ENCODE measurements at places on chromosomes 16 and 17.

GRCh38 chr17:62100055-62100454 lies 35.0 kb upstream of the MED13 start:
- no peak for DNase-seq

- peak; percentile 91 for DNase-seq
Measured at GRCh38 chr17:81702934-81703746, at the start of gene MRPL12. Gene MRPL12, plus strand, starts transcription at chr17:81703367. Its CDS starts 135 bp downstream, at chr17:81703502.

GRCh38 chr16:70675851-70676513 lies 9.9 kb downstream of the MTSS2 start:
- DNase-seq = no peak

DNA sequence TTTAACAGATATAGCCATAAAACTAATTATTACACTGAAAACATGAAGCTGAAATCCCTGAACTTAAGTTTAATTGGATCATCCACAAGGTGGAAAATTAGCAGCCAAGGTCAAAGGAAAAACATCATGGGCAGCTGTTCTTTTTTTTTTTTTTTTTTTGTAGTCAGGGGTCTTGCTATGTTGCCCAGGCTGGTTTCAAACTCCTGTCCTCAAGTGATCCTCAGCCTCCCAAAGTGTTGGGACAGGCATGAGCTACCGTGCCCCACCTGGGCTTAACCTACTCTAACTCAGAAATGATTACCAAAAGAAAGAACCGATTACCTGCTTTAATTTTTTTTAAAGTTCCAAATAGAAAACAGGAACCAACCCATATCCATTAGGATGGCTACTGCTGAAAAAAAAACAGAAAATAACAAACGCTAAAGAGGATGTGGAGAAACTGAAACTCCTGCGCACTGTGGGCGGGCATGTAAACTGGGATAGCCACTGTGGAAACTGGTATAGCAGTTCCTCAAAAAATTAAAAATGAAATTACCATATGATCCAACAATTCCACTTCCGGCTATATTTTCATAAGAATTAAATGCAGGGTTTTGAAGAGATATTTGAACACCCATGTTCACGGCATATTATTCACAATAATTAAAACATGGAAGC lies 8.6 kb downstream of the CMC2 start:
- no peak for DNase-seq

GRCh38 chr16:23406546-23407240 lies 46.3 kb downstream of the COG7 start:
- no peak for DNase-seq

- DNase-seq = no peak
Measured at GRCh38 chr16:89320782-89321501, 103.4 kb downstream of the ZNF778 start.

GRCh38 chr17:65398040-65398787 lies 163.2 kb downstream of the AXIN2 start:
- DNase-seq = no peak

DNA sequence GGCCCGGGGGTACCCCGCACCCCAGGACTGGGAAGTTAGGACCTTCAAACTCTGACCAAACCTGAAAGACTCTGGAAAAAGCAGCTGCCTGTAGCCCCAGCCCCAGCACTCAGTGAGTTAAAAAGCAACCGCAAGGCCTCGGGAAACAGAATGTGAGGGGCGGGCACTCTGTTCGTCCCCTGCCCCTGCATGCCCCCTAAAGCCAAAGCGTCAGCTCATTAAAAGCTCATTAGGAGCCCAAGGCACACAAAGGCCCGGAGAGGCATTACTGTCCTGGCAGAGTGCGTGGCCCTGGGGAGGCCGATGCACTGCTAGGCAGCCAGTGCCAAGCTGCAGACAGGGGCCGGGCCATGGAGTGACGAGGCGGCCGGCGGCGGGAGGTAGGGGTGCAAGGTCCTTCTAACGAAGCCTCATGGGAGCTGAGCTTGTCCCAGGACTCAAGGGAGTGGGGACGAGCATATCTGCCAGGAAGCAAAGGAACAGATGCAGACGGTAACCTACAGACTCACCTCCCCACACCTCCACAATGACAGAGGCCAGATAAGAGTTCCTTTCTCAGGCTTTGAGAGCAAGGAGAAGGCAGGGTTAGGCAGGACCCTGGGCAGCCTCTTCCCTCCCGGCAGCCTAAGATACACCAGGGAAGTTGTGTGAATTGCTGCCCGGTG lies 116.8 kb downstream of the ENGASE start:
- DNase-seq = no peak

GRCh38 chr16:72286936-72287620 lies 115.1 kb upstream of the PMFBP1 start:
- DNase-seq = no peak

DNA sequence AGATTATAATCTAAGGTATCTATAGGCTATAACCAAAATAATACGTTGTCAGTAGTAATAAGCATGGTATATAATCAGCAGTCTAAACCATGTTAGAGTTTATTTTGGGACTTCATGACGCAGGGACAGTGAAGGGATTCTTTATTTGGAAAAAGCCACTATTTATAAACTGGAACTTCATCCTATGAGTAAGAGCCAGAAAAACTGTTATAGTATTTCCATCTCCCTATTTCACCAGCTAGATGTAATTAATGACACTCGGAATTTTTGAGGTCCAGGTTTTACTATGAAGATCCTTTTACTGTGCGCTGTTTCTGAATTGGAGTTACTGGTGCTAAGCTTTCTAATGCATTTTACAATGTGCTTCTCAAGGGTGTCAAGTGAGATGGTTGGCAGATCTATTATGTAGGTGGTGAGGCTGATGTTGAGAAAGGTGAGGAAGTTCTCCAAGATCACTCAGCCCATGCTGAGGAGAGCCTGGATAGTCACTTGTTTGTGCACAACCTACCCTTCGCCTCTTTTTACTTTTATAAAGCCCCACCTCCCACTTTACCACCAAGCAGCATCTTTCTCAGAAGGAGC lies 149.3 kb downstream of the MSI2 start:
- no peak for DNase-seq

DNA sequence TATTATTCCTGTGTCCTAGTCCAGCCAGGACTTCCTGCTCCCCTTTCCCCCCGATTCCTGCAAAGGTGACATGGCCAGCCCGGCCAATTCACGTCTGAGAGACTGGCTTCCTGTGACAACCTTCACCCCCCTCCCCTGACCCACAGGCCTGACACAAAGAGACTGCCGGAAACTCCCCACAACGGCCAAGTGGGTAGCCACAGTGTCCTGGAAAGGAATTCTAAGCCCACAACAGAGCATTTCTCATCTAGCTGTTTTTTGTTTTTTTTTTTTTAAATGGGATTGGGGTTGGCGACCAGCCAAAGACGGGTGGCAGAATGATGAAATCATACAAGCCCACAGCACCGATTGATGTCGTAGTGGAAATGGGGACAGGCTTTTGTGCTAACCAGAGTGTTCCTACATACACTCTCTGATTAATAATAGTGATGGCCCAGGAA lies 2.8 kb upstream of the XAF1 start:
- peak; percentile 82 for DNase-seq

DNA sequence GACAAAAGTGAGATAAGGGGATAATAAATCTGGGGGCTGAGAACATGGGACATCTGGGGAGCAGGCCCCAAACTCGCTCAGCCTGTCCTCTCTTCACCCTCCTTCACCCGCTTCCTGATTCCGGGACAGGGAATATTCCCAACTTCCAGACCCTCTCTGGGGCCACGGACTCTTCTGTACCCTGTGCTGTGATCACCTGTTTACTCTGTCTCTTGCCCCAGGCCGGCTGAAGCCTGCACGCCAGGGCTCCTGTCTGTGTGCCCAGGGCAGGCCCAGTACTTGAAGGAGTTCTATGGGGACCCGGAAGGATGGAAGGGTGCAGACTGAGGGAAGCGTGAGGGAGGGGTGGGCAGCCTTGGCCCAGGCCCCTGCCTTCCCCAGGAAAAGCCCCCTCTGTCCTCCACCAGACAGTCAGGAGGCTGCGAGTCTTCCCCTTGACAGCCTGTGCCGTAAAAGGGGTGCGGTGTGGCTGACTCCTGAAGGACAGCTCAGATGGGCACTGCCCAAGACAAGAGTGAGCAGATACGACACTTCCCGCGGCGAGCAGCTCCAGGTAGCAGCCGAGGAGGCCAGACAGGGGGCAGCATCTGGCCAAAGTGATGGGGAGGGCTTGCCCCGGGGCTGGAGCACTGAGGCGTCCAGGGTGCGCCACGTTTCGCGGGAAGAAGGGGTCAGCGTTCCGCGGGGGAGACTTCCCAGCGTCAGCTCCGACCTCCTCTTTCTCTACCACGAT lies 1.0 kb upstream of the CCNF start:
- DNase-seq = peak; percentile 68

DNA sequence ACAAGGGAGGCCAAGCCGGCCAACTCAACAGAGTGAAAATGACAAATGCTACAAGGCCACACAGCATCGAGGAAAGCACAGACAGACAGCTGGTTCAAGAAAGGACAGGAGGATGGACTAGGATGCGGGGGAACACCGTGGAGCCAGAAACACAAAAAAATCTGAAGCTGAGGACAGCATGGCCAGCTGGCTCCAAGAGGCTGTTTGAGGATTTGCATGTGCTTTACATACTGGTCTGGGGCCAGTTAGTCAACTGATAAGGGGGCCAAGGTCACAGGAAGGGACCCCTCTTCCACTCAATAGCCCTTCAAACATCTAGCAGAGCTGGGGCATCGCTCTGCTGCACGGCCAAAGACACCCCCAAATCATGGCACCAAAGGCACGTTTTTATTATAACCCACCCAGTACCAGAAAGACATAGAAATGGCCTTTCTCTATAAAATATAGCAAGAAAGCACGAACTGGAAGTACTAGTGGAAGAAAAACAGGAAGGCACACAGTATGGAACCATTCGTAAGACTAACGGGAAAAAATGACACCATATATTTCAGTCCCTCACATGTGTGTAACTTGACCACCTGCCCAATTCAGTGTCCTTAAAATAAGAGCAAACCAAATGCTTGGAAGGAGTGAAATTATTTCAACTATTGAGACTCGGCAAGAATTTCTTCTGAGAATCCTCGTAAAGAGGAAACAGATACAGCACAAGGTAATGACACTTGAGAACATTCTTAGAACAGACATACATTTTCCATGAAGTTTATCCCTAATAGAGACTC lies 7.8 kb upstream of the SRL start:
- no peak for DNase-seq

DNA sequence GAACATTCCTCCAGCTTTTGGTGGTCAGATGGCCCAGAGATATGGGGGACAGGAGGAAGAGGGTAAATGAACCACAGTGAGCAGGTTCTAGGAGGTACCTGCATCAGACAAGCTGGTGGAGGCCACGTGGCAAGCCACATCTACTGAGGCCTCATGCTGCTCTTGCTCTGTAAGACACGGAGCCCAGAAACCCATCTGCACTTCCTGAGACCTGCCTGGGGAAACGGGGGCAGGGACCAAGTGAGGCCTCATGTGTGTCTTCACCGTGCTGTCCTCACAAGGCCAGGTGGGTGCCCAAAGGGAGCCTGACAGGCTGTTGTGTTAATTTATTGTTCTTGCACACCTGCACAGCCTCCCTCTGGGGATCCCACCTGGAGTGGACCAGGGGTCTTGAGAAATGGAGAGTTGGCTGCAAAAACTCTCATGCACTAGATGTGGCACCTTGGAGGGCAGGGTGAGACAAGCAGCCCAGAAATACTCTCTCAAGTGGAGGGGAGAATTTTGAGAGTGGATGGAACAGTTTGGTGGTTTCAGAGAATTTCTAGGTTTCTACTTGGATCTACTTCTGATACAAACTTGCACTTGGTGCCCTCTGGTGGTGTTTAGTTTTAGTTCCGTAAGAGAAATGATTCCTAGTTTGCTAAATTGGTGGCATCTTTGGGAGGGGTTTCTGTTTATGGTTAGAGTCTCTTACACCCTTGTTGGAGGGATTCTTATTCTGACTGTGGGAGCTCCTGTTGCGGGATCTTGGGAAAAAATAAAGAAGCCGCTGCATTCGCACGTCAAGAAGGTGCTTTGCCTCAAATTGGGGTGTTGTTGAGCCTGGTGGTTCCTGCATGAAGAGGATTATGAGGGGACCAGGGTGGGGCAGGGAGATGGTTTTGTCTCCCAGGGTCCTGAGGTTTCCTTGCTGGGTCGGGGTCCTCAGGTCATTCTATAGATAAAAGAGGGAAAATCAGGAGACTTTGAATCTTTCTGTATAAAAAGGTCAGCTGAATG lies 47.5 kb downstream of the SLC6A2 start:
- DNase-seq = peak; percentile 27

- DNase-seq = no peak
Measured at GRCh38 chr16:58290861-58291260, 4.0 kb downstream of the PRSS54 start.

DNA sequence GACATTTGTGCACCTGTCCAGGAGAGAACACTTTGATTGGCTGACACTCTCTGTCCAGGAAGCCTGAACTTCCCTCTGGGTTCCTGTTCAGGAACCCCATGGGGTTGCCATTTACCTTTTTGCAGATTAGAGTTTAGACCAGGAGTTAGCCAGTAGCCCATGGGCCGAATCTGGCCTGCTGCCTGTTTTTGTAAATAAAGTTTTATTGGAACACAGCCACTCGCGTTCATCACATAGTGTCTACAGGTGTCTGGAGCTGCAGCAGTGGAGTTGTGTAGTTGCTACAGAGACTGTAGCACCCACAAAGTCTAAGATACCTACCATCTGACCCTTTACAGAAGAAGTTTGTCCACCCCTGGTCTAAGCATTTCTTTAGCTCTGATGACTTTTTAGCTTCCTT lies 70.9 kb downstream of the ABCC1 start:
- no peak for DNase-seq

GRCh38 chr17:37608351-37609169 lies 658 bp downstream of the SYNRG start:
- DNase-seq = peak; percentile 44

GRCh38 chr17:59093702-59094231 lies 12.9 kb downstream of the TRIM37 start:
- DNase-seq = peak; percentile 90

- no peak for DNase-seq
Measured at GRCh38 chr16:88719267-88719932, 13.1 kb downstream of the CTU2 start.

- DNase-seq = no peak
Measured at GRCh38 chr17:58536542-58536941, 22.1 kb upstream of the MTMR4 start.

GRCh38 chr16:50808929-50809538 lies 67.1 kb downstream of the CYLD start:
- no peak for DNase-seq

- DNase-seq = peak; percentile 84
Measured at GRCh38 chr16:77273-77806, 685 bp upstream of the MPG start.

DNA sequence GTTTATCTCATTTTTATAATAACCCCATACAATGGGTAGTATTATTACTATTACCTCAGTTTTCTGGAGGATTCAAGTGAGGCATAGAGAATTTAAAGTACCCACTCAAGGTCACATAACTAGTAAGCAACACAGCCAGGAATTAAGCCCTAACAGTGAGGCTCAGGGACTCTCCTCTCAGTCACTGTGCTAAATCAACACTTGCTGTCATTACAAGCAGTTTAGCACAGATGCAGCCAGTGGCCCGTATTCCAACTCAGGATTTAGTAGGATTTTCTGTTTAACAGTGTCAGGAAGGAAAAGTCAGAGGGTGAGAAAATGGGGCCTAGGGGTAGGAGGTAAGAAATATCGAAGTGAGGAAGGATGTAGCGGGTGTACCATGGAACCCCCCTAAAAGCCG lies 536.9 kb downstream of the TMEM114 start:
- DNase-seq = no peak

GRCh38 chr17:5282642-5283217 lies 646 bp downstream of the RABEP1 start:
- DNase-seq = peak; percentile 52
